Karpas-422 (cell line): ENCODE measurements at places on chromosomes 3 and 15.

- no peak for DNase-seq
Observed at GRCh38 chr3:50251220-50251619, 15.2 kb downstream of the GNAI2 start.

DNA sequence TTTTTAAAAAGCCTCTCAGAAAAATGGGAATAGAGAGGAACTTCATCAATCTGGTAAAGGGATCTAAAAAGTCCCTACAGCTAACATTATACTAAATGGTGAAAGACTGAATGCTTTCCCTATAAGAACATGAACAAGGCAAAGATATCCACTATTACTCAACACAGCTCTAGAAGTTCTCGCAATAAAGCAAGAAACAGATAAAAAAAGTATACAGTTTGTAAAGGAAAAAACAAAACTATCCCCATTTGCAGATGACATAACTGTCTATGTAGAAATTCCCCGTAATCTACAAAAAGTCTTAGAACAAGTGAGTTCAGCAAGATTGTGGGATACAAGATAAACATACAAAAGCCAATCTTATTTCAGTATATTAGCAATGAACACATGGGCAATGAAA, 15.4 kb downstream of the EDC3 start:
- DNase-seq: no peak

- peak; percentile 41 for DNase-seq
Observed at GRCh38 chr3:122025296-122025695, 3.2 kb upstream of the ILDR1 start.

GRCh38 chr3:2837239-2837638, 272.9 kb downstream of the IL5RA start:
- no peak for DNase-seq

- no peak for DNase-seq
Observed at GRCh38 chr15:84839714-84840113, 22.6 kb downstream of the ALPK3 start.

GRCh38 chr3:129577925-129578786, 28.3 kb downstream of the PLXND1 start:
- DNase-seq: peak; percentile 77

DNA sequence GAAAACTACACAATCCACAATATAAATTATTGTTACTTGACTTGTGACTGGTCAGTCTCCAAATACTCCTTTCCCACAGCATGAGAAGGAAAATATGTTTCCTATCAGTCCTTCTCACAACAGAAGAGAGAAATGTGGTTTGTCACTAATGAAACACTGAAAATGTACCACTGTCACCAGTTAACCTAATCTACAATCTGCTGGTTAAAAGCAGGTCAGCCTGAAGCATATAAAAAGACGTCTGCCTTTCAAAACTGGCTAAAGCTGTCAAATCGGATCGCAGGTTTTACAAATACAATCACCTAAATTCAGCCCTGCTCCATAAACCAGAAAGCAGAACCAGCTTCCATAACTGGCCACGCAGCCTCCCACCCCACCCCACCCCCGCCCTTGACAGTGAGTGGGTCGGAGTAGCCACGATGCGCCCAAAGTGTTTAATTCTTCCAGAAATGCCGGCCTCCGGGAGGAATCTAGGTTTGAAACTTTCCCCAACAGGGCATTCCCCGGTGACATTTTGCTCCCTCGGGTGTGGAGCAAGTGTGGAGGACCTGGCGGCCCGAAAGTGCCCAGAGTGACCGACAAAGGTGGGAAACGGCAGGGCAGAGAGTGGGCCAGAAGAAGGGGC, 682 bp downstream of the ETFA start:
- DNase-seq: peak; percentile 81
